ENCODE measurements at places on chromosomes 5 and 9. TPM values are rescaled to one million over a fixed set of nuclear protein-coding genes. Genes with fewer than 3 reads are reported as not detected.

DNA sequence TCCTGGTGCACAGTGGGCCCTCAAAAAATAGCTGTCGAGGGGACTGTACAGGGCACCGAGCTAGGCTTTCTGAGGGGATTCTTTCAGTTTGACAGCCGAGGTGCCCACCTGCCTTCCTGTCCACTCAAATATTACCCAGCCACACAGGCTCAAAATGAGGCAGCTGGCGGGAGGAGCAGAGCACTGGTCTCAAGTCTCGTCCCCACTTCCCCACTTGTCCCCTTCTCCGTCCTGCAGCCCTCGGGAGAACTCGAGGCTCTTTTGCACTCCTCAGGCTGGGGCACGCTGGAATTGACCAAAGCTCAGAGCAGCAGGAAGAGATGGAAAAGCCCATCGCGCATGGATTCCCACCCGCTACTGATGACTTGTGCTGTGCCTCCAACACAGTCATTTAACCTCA is 185.2 kb downstream of the HSPA4 start:
- H3K4me1 ChIP-seq: peaks cover 9% of the 10 kb centered on the region
- H3K36me3 ChIP-seq: no peaks in the 10 kb centered on the region
- H3K27me3 ChIP-seq: peaks cover 17% of the 10 kb centered on the region
- DNase-seq: no peak
- H3K4me3 ChIP-seq: no peak overlapping the region
- no peak overlapping the region for H3K27ac ChIP-seq

GRCh38 chr5:40691894-40692293 is 12.2 kb downstream of the PTGER4 start:
- no peak for DNase-seq
- H3K4me1 ChIP-seq: peaks cover 36% of the 10 kb centered on the region
- no peaks in the 10 kb centered on the region for H3K27me3 ChIP-seq
- peak overlapping the region; percentile 98 for H3K27ac ChIP-seq

DNA sequence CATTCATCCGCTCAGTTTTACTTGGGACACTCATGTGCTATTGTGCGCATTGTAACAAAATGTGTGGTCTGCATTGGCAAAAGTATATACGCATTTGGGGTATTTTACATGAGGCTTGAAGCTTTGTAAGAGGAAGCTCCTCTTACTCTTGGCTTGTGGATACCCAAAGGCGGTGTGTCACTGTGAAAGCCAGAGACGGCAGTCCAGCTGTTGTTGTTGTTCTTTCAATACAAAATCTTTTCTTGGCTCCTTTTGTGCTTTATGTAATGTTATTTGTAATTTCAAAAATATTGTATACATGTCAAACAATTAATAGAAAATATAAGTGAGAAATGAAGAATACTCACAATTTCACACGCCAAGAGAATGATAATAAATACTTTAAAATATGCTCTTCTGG is 128.3 kb upstream of the MOCS2 start:
- H3K27me3 ChIP-seq: peaks cover 27% of the 10 kb centered on the region
- no peak overlapping the region for H3K27ac ChIP-seq
- H3K4me1 ChIP-seq: no peaks in the 10 kb centered on the region
- no peaks in the 10 kb centered on the region for H3K36me3 ChIP-seq

GRCh38 chr9:237141-237857 is 22.6 kb downstream of the DOCK8 start:
- peak overlapping the region; percentile 80 for H3K27ac ChIP-seq
- peak overlapping the region; percentile 12 for H3K4me3 ChIP-seq
- no peaks in the 10 kb centered on the region for H3K27me3 ChIP-seq
- H3K4me1 ChIP-seq: peaks cover 18% of the 10 kb centered on the region
- H3K36me3 ChIP-seq: peaks cover 2% of the 10 kb centered on the region
- no peak for DNase-seq

The COL23A1 gene
- not detected for total RNA-seq

The ADRA1B gene
- total RNA-seq: not detected

DNA sequence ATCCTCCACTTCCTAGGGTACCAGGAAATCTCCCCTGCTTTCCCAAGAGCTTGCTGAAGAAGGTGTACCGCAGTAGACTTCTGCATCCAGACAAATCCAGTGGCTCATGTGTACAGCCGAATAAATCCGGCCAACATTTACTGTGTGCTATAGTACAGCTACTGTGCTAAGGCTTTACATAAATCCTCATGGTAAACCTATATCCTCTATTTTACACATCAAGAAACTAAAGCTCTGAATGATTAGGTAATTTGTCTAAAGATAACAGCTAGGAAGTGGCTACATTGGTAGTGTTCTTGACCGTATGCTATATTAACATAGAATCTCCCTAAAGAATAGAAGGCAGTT is 511 bp upstream of the WDR41 start:
- peaks cover 3% of the 10 kb centered on the region for H3K36me3 ChIP-seq
- H3K27ac ChIP-seq: no peak overlapping the region
- no peak for DNase-seq
- H3K4me3 ChIP-seq: peak overlapping the region; percentile 89

The LHX3 gene
- total RNA-seq: 0.18 TPM

DNA sequence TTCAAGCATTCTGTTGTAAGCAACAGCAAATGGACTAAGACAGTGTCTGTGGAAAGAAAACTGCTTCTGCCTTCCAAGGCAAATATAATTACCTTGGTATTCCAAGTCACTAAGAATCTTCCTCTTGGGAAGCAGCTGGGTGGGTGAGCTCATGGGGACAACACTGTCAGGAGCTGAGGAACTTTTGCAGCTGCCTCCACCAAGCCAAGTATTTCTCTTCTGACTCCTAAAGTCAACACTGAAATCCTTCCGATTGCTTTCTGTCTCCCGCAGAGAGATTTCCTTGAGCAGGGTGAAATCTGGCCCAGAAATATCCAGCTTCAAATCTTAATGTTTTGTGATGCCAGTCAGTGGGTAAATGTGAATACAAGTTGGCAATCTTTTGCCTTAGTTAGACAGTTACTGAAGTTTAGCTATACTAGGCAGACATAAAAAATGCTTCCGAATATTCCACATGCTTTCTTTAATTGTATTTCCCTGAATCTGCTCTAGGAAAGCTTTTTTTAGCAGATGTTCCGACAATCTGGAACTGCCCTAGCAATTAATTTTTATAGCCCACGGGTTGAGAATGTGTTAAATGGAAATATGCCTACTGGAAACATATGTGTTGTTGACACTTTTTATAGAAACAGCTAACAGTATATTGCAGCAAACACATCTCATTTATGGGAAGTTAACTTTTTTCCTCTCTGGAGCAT is 369.9 kb upstream of the DAB2 start:
- no peak overlapping the region for H3K27ac ChIP-seq
- H3K4me1 ChIP-seq: no peaks in the 10 kb centered on the region
- peaks cover 2% of the 10 kb centered on the region for H3K27me3 ChIP-seq
- H3K4me3 ChIP-seq: no peak overlapping the region

DNA sequence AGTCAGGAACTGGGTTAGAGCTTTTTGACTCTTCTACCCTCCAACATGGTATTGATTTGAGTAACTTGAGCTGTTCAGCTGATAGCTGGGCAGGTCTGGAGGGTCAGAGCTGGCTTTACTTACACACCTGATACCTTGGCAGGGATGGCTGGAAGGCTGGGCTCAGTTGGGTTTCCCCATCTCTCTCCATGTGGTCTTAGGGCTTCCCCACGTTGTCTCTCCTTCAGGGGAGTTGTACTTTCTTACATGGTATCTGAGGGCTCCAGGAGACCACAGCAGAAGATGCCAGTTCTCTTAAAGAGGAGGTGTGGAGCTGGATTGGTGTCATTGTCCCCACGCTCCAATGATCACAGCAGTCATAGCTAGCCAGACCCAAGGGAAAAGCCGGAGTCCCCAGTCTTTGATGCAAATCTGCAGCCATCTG is 25.6 kb downstream of the ISOC1 start:
- no peaks in the 10 kb centered on the region for H3K36me3 ChIP-seq
- peaks cover 3% of the 10 kb centered on the region for H3K4me1 ChIP-seq
- no peak overlapping the region for H3K4me3 ChIP-seq
- no peak overlapping the region for H3K27ac ChIP-seq
- DNase-seq: no peak

- no peak for DNase-seq
- H3K27me3 ChIP-seq: peaks cover 24% of the 10 kb centered on the region
- H3K4me1 ChIP-seq: no peaks in the 10 kb centered on the region
- no peaks in the 10 kb centered on the region for H3K36me3 ChIP-seq
- H3K4me3 ChIP-seq: no peak overlapping the region
- no peak overlapping the region for H3K27ac ChIP-seq
Measured at GRCh38 chr5:114055318-114056184, 306.3 kb upstream of the KCNN2 start.

The SLC46A2 gene
- total RNA-seq: not detected

The IDNK gene
- total RNA-seq: 5.0 TPM

GRCh38 chr5:76041863-76042262 is 41.3 kb upstream of the SV2C start:
- no peak overlapping the region for H3K27ac ChIP-seq
- H3K4me1 ChIP-seq: peaks cover 15% of the 10 kb centered on the region
- no peak for DNase-seq

The PKN3 gene
- total RNA-seq: 0.96 TPM

GRCh38 chr5:142798099-142798770 is 28.1 kb downstream of the ARHGAP26 start:
- peaks cover 42% of the 10 kb centered on the region for H3K4me1 ChIP-seq
- DNase-seq: no peak
- H3K36me3 ChIP-seq: peaks cover 2% of the 10 kb centered on the region
- H3K4me3 ChIP-seq: peak overlapping the region; percentile 4
- H3K27ac ChIP-seq: peak overlapping the region; percentile 90

The CYLC2 gene
- not detected for total RNA-seq

- no peak overlapping the region for H3K27ac ChIP-seq
- no peak overlapping the region for H3K4me3 ChIP-seq
- no peak for DNase-seq
- no peaks in the 10 kb centered on the region for H3K36me3 ChIP-seq
Measured at GRCh38 chr5:177539411-177539810, 15.0 kb downstream of the FAM193B start.

The PTGS1 gene
- 3.0 TPM for total RNA-seq

GRCh38 chr9:95970317-95970716 is 94.8 kb downstream of the ERCC6L2 start:
- H3K4me3 ChIP-seq: no peak overlapping the region
- DNase-seq: no peak
- H3K27ac ChIP-seq: no peak overlapping the region
- H3K4me1 ChIP-seq: peaks cover 3% of the 10 kb centered on the region
- H3K27me3 ChIP-seq: no peaks in the 10 kb centered on the region

The SLC34A3 gene
- total RNA-seq: not detected

The BTNL8 gene
- total RNA-seq: not detected

DNA sequence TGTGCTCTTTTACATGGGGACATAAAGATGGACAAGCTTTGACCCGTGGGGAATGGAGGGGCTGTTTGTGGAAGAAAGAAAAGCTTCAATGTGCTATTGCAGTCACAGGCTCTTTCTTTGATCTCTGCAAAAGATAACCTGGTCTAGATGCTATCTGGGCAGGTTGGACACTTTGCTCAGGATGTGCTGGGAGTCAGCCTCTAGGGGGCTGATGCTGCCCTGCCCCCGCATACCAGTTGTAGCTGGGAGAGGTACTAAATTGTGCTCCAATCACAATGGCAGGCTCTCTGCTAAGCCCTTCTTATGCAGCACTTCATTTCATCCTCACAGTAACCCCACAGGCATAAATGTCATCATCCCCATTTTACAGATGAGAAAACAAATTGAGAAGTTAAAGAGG is 67.2 kb downstream of the PSD2 start:
- DNase-seq: no peak
- no peaks in the 10 kb centered on the region for H3K4me1 ChIP-seq
- no peak overlapping the region for H3K27ac ChIP-seq
- H3K36me3 ChIP-seq: peaks cover 3% of the 10 kb centered on the region
- H3K27me3 ChIP-seq: peaks cover 30% of the 10 kb centered on the region

The SV2C gene
- total RNA-seq: 0.18 TPM

GRCh38 chr5:6699357-6699756 is 13.9 kb upstream of the TENT4A start:
- no peak overlapping the region for H3K4me3 ChIP-seq
- peaks cover 6% of the 10 kb centered on the region for H3K36me3 ChIP-seq
- peaks cover 46% of the 10 kb centered on the region for H3K27me3 ChIP-seq

DNA sequence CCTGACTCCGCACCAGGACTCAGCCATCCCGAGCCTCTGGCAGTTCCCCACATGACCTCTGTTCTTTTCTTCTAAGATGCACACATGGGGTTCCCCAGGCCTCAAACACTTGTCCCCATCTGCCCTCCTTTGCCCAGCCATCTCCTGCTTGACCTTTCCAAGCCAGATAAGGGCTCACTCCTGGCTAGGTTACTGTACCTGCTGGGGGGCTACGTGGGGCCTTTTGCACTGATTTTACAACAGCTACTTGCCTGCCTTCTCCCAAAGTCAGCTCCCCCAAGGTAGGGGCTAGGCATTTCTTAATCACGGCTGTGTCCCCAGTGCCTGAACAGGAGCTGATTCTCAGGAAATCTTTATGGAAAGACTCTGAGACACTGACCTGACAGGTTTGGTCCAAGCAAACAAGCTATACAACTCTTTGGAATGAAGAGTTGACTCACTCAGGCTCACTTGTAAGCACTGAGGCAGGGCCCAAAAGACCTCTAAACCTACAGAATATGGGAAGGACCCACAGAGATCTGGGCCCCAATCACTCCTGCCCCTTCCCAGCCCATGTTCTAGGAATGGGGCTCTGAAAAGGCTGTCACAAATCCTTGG is 2.5 kb downstream of the MACROH2A1 start:
- H3K4me3 ChIP-seq: no peak overlapping the region
- H3K36me3 ChIP-seq: peaks cover 2% of the 10 kb centered on the region
- no peak for DNase-seq
- H3K4me1 ChIP-seq: peaks cover 49% of the 10 kb centered on the region
- H3K27me3 ChIP-seq: no peaks in the 10 kb centered on the region

DNA sequence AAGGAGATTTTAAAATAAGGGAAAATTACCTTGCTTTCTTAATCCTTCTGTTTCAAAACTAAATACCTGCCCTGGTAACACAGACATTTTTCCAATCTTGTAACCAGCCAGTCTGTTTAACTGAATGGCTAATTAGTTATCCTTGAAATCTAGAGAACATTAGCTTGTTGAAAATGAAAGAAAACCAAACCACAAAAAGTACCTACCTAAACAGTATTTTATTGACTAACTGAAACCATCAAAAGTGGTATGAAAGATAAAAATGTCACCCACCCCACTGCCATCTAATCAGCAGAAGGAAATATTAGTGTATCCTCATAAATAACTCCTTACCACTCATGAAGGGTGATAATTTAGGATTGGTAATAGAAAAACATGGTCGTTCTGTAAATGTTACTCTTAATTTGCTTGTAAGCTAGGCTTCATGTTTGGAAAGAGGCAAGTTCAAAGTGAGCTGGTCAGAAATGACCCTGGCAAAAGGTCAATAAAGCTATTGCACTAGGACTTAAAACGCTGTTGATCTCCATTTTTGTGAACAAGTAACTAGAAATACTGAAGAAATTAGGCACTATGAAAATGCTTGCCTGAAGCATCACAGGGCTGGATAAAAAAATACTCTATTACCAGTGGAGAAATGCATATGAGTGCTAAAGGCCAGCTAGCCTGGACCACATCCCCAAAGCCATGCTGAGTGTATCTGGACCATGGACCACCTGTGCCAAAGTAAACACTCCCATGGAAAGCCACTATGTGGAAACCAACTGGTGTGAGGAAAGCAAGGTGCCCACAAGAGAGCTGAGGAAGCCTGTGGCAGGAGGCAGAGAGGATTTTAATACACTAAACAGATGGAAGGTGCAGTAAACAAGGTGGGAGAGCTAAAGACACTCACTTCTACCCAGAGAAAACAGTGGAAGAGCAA is 8.4 kb downstream of the SEMA5A start:
- no peak for DNase-seq
- H3K27ac ChIP-seq: peak overlapping the region; percentile 29
- no peaks in the 10 kb centered on the region for H3K36me3 ChIP-seq
- no peaks in the 10 kb centered on the region for H3K4me1 ChIP-seq

- peaks cover 61% of the 10 kb centered on the region for H3K27me3 ChIP-seq
- no peak for DNase-seq
- no peak overlapping the region for H3K4me3 ChIP-seq
- no peak overlapping the region for H3K27ac ChIP-seq
- H3K4me1 ChIP-seq: peaks cover 4% of the 10 kb centered on the region
Measured at GRCh38 chr5:173281910-173282309, 46.3 kb downstream of the STC2 start.
